ENCODE measurements at places on chromosomes 12 and 14.

GRCh38 chr14:104974146-104974541 lies 4.0 kb downstream of the AHNAK2 start:
- H3K4me1 ChIP-seq = peaks cover 36% of the 10 kb centered on the region
- no peak for DNase-seq
- peaks cover 10% of the 10 kb centered on the region for H3K27me3 ChIP-seq
- H3K4me3 ChIP-seq = no peak overlapping the region
- H3K36me3 ChIP-seq = no peaks in the 10 kb centered on the region

DNA sequence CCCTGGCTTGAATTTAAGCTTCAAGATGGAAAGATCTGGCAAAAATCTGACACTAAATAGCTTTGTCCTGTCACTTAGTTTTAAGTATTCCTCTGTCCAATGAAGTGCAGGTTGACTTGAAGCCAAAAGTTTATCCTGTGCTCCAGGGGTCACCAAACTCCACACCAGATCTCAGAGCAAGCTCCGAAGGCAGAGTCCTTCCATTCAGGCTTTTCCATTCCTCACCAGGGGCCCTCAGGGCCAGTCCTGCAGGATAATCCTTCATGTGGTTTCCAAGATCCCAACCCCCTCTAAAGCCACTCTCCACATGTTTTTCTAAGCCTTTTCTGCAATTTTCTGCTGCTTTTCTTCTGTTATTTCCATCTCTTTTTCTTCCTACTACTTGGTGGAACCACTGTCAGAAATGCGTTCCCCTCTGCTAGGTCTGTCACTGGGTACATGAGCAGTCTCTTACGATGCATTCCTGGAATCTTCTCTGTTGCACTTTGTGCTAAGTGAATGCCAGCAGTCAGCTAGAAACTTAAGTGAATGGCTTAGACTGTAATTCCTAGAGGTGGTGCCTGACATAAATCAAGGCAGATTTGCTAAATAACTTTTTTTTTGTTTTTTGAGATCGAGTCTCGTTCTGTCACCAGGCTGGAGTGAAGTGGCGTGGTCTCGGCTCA lies 251.4 kb downstream of the MSRB3 start:
- no peak for DNase-seq
- no peaks in the 10 kb centered on the region for H3K27me3 ChIP-seq

DNA sequence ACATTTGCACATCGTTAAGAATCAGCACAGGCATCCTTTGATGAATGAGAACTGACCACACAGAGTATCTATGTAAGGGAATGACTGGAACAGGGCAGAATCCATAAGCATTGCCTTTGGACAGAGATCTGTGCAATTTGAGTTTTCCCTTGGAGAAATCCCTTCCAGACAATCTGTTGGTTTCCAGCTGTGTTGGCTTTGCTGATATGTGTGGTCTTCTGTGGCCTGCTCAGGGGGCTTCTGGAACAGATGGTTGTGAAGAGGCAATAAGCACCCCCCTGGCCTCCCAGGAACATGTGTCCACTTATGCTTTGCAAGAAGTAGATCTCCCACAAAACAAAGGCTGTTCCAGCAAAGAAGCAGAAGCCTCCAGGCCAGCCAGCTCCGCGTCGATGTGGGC lies 111.4 kb upstream of the TMEM132C start:
- H3K27ac ChIP-seq = no peak overlapping the region
- no peaks in the 10 kb centered on the region for H3K36me3 ChIP-seq
- no peaks in the 10 kb centered on the region for H3K4me1 ChIP-seq
- DNase-seq = no peak
- H3K27me3 ChIP-seq = no peaks in the 10 kb centered on the region
- no peak overlapping the region for H3K4me3 ChIP-seq

DNA sequence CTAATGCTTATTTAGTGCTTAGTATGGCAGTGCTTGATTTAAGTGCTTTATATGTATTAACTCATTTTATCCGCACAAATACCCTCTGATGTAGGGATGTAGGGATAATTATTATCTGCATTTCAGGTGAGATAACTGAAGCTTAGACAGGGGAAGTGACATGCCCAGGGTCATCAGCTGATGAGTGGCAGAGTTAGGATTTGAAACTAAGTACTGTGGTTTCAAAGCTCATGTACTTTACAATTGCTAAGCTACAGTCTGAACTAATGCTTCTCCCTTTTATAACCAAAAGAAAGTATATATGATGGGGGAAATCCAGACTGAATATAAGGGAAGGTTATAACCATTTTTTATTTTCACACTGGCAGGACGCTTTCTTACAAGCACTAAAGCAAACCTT lies 229.6 kb upstream of the NAV3 start:
- H3K36me3 ChIP-seq = no peaks in the 10 kb centered on the region
- no peaks in the 10 kb centered on the region for H3K27me3 ChIP-seq
- DNase-seq = no peak
- no peak overlapping the region for H3K27ac ChIP-seq
- no peak overlapping the region for H3K4me3 ChIP-seq
- no peaks in the 10 kb centered on the region for H3K4me1 ChIP-seq

DNA sequence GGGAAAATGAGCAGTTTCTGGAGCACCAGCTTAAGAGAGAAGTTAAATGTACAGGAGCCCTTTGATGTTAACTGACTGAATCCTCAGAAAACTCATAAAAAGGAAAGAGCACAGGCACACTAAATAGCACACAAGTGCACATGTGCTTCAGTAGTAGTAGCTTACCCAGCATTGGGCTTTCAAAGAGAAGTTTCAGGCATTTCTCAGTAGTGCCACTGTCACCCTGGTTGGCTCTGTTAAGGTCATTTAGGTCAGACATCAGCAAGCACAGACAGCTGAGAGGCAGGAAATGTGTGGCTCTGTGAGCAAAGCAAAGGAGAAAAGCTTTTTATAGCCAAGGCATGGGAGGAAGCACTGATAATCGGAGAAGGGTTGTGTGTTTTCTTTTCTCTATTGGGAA lies 96.3 kb upstream of the HIF1A start:
- no peaks in the 10 kb centered on the region for H3K27me3 ChIP-seq
- H3K36me3 ChIP-seq = no peaks in the 10 kb centered on the region
- peak overlapping the region; percentile 85 for H3K27ac ChIP-seq
- DNase-seq = no peak

DNA sequence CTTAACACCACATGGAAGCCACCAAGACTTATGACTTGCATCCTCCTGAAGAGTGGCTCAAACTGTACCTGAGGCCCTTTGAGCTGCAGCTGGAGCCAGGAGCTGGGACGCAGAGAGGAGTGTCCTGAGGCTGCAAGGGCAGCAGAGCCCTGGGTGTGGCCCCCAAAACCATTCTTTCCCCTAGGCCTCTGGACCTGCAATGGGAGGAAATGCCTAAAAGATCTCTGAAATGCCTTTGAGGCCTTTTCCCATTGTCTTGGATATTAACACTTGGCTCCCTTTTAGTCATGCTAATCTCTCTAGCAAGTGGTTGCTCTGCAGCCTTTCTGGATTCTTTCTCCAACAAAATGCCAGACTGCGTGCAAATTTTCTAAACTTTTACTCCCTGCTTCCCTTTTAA lies 156.1 kb downstream of the SLC38A4 start:
- no peaks in the 10 kb centered on the region for H3K27me3 ChIP-seq
- H3K27ac ChIP-seq = no peak overlapping the region
- H3K4me3 ChIP-seq = no peak overlapping the region
- no peak for DNase-seq
- no peaks in the 10 kb centered on the region for H3K36me3 ChIP-seq

GRCh38 chr12:53947743-53948142 lies 7.0 kb upstream of the HOXC12 start:
- no peak overlapping the region for H3K27ac ChIP-seq
- DNase-seq = no peak
- peaks cover 9% of the 10 kb centered on the region for H3K4me1 ChIP-seq
- no peak overlapping the region for H3K4me3 ChIP-seq

DNA sequence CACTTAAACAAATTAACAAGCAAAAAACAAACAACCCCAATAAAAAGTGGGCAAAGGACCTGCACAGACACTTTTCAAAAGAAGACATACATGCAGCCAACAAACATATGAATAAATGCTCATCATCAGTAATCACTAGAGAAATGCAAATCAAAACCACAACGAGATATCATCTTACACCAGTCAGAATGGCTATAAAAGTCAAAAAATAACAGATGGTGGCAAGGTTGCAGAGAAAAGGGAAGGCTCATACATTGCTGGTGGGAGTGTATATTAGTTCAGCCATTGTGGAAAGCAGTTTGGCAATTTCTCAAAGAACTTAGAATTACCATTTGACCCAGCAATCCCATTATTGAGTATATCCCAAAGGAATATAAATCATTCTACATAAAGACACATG lies 34.6 kb upstream of the NT5DC3 start:
- no peak for DNase-seq
- H3K36me3 ChIP-seq = no peaks in the 10 kb centered on the region
- no peaks in the 10 kb centered on the region for H3K4me1 ChIP-seq
- no peak overlapping the region for H3K27ac ChIP-seq

DNA sequence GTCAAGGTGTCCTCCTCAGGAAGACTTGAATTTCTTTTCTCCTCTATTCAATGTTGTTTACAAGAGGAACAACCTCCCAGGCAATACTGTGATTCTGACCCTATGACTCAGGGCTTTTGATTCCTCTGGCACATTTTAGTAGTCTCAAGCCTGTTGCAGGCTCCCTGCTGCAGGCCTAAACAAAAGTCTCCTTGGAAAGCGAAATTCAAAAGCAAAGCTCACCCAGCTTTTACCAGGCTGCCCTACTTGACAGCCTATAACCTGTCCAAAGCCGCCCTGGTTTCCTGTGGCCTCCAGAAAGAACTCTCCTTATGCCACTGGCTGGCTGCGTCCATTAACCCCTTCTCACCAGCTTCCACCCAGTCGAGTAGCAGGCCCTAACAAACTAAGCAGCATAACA lies 11.6 kb downstream of the FGD6 start:
- peaks cover 27% of the 10 kb centered on the region for H3K4me1 ChIP-seq
- H3K27ac ChIP-seq = peak overlapping the region; percentile 96
- peak; percentile 75 for DNase-seq
- H3K36me3 ChIP-seq = peaks cover 19% of the 10 kb centered on the region
- no peak overlapping the region for H3K4me3 ChIP-seq

DNA sequence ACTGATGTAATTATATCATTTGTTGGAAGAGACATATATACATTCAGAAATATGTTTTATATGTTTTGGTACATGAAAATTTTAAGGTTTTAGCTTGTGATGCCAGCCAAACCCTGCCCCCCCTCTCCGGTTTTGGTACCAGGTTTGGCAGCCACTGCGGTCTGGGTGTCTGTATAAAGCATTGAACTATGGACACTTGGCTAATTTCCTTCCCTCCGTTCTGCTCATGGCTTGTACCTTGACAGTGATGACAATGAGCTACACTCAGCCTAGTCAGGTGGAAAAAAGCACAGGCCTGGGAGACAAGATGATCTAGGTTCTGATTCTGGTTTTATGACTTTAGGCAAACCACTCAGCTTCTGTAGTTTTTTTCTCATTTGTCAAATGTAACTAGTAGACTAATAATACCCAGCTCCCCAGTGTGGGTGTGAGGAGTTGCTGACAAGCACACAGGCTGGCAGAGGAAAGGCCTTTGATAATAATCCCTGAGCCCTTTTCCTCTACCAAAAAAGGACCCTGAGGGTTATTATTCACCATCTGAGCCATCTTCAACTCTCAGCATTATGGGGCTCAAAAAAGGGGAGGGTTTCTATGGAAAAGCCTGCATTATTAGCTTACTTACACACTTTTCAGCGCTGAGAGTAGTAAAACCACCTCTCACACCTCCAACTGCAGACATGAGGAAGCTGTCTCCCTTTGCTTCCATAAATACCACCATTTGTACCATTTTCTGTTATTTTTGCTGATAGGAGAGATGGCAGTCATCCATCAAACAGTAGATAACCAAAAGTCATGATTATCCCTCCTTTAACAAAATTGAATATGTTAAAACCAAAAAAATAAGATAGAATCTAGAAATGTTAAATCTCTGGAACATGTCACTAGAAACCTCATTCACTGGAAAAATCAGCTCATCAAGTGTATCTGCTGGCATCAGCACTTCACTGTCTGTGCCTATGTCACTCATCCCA lies 76.3 kb upstream of the PSMC1 start:
- no peaks in the 10 kb centered on the region for H3K36me3 ChIP-seq
- DNase-seq = no peak
- no peak overlapping the region for H3K27ac ChIP-seq
- H3K4me3 ChIP-seq = no peak overlapping the region
- H3K27me3 ChIP-seq = no peaks in the 10 kb centered on the region

GRCh38 chr14:95293449-95293848 lies 26.3 kb downstream of the CLMN start:
- no peak overlapping the region for H3K4me3 ChIP-seq
- no peaks in the 10 kb centered on the region for H3K36me3 ChIP-seq
- no peaks in the 10 kb centered on the region for H3K27me3 ChIP-seq
- H3K27ac ChIP-seq = no peak overlapping the region

DNA sequence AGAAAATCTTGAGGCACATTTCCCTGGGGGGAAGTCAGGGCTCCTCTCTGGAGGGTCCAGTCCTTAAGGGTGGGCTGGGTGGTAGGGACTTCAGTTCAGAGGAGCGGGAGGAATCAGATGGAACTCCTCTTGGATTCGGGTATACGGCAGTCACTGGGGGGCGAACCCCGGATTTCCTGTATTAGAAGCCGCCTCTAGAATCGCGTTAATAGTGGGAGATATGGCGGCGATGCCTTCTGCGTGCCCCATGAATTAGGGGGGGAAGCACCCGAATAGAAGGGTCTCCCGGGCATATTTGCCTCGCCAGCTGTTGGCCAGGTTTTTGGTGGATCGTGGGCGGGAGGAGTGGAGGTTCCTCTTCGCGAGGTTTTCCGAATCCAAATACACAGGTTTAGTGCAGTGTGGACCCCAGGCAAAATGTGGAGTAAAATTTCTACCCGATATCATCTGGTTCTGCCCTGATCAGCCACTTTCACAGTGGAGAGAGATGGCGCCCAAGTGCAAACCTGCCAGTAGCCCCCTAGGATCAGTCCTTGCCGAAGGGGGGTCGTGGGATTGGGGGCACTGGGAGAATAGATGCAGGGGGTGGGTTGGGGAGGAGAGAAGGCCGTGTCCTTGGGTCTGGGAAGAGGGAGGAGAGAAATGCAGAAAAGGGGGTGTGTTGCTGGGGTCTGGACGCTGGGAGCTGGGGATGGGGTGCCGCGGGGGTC lies 628 bp downstream of the MEG3 start:
- H3K4me1 ChIP-seq = no peaks in the 10 kb centered on the region
- DNase-seq = no peak
- no peaks in the 10 kb centered on the region for H3K36me3 ChIP-seq
- H3K27ac ChIP-seq = no peak overlapping the region

- no peaks in the 10 kb centered on the region for H3K27me3 ChIP-seq
- H3K36me3 ChIP-seq = no peaks in the 10 kb centered on the region
Observed at GRCh38 chr12:132965796-132966195, 9.7 kb upstream of the ZNF605 start.

- no peaks in the 10 kb centered on the region for H3K36me3 ChIP-seq
- H3K4me3 ChIP-seq = no peak overlapping the region
- no peak overlapping the region for H3K27ac ChIP-seq
Observed at GRCh38 chr12:60535363-60535762, 939.5 kb downstream of the SLC16A7 start.

DNA sequence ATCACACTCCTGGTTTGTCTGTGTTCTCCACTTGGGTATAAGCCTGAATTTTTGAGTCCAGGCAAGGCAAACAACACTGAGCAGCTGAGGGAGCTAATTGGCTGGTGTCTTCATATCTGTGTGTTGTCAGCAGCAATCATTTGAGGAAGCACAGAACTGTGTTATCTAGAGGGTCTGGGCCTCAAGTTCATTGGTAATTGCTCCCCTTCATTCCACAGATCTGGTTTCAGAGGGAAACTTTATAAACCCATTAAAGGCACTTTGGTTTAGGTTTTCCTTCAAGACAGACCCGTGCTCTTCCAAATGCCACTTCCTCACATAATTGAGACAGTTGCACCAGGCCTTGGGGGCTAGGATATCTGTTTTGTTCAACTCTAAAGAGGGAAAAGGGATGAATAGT lies 5.6 kb downstream of the DACT1 start:
- H3K36me3 ChIP-seq = peaks cover 47% of the 10 kb centered on the region
- no peaks in the 10 kb centered on the region for H3K27me3 ChIP-seq
- no peak overlapping the region for H3K27ac ChIP-seq
- H3K4me1 ChIP-seq = peaks cover 7% of the 10 kb centered on the region
- no peak for DNase-seq
